ENCODE measurements at places on chromosomes 1 and 21.
A peak's percentile ranks its signal among the peaks of the same experiment; 100 is the strongest.

DNA sequence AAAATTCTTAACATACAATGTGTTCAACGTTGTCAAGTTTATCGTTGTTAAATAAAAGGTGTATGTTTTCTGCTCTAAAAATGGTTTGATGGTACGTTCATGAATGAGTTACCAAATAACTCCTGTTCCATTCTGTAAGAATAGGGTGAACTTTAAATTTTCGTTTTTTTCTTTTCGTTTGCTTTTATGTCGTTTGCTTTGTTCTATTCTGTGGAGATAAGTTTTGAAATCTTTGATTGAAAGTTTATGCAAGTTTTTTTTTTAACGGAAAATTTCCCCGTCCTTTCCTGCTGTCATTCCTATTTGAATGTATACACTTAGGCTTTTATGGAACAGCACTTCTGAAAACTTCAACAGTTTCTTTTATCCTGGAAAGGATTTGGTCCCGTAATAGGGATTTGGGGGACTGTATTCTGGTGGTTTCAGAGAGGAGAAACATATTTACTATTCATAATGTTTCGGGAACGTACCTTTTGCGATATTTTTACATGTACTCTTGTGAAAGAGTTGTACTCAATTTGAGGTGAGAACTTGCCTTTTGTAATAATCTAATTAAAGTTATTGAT lies 1.7 kb downstream of the DR1 start:
- DNase-seq = no peak

DNA sequence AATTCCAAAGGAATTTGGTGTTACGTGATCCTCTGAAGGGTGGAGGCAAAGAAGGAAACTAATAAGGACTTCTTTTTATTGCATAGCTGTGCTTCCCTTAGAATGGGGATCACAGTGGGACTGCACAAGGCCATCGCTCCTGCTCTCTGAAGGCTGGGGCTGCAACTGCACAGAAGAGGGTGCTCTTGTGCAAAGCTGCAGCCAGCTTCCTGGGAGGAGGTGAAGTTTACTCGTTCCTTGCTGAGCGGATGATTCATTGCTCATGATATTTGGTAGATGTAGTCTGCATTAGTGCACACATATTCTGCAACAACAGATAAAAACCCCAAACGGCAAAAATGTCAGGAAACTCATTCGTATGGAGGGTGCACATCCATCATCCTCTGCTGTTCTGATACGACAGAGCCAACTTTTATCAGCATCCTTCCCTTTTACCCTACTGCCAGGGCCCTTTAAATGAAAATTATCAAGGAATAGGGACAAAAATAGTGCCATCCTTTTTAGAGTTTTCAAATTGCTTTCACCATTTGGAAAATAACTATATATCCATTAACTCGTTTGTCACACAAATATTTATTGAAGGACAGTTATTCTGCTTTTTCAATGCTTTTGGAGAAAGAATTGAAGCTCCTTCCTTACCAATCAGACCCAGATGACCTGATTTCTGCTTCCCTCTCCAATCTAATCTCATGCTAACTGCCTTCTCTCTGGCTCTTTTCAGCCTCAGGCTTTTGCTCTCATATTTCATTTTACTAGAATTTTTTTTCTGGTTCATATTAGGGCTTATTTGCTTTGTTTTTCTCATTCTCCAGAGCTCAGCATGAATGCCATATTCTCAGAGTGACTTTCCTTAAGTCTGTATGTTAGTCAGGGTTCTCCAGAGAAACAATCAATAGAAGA lies 263.6 kb downstream of the DUSP10 start:
- DNase-seq = peak; percentile 20

GRCh38 chr1:167427848-167428247 lies 90.5 kb downstream of the CD247 start:
- DNase-seq = no peak

DNA sequence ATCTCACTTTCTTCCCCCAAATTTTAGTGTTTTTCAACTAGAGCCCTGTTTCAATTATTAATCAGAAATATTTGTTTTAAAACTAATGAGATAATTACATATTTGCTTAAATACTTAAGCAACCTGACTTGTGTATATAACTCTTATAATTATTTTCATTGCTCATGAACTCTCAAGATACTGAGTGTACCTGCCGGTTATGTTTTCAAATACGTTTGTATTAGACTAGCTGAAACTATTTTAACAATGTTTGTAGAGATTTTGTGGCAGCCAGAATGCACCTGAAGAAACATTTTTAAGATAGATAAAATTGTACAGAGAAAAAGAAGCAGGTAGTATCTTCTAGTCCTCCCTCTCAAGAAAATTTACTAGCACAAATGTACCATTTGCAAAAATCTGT lies 140.6 kb upstream of the CXADR start:
- no peak for DNase-seq

- DNase-seq = no peak
Observed at GRCh38 chr1:85473390-85473789, 8.4 kb upstream of the DDAH1 start.

DNA sequence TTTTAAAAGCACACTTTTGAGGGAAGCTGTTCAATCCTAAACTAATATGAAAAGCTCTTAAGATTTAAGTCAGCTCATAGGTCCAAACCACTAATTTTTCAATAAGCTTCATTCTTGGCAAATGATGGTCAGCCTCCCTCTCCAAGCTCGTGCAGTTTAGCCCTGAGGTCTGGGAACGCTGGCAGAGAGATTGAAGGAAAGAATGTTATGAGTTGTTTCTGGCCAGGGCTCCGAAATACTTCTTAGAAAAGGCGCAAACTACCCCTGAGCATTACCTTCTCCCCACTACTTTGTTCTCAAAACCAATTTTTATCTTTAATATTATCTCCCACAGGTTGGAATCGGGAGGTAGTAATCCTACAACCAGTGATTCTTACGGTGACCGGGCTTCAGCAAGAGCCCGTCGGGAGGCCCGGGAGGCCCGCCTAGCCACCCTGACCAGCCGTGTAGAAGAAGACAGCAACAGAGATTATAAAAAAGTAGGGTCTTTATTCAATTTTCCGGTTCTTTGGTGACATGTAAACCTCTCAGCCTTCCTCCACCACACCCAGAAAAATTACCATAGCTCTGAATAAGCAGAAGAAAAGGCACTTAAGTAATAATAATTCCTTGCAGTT lies 147.7 kb downstream of the SYT2 start:
- DNase-seq = no peak

GRCh38 chr1:172383536-172383935 lies 36.9 kb upstream of the C1orf105 start:
- DNase-seq = no peak

DNA sequence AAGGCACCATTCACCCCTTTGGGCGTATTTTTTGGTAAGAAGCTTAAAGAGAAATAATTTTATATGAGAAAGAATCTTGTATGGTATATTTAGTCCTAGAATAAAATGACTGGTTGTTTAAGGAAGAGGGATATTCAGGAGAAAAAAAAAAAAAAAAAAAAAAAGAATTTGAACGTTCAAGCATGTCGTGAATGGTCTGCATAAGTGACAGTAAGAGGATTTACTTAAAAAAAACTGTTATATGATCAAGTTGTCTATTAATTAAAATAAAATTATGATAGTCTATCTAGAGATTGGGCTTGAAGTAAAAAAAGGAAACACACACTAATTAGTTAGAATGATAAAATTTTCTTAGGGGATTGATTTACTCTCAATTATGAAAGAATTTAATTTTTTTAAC lies 11.7 kb upstream of the OR14I1 start:
- DNase-seq = no peak

GRCh38 chr1:225460021-225460736 lies 32.3 kb upstream of the LBR start:
- no peak for DNase-seq

DNA sequence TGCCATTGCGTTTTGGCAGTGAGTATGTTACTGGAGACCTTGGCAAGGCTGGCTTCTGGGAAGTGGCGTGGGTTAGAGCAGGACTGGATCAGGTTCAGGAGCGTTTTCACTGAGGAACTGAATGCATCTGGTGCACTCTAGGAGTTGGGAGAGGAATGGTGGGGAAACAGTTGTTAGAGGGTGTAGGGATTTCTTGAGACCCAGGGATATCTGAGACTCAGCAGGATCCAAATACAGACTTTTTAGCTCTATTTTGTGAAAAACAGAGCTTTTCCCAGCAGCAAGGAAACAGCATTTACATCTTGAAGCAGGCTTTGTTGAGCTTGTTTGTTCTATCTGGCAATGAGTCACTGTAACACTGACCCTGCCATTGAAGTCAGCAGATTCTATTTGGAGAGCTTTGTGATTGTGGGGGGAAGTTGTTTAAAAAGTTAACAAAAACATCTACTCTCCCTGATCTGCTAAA lies 56.9 kb upstream of the NRIP1 start:
- DNase-seq = no peak

- DNase-seq = no peak
Observed at GRCh38 chr1:9558271-9558945, 19.1 kb downstream of the SLC25A33 start.

GRCh38 chr1:2105781-2106524 lies 55.7 kb downstream of the PRKCZ start:
- DNase-seq = no peak

DNA sequence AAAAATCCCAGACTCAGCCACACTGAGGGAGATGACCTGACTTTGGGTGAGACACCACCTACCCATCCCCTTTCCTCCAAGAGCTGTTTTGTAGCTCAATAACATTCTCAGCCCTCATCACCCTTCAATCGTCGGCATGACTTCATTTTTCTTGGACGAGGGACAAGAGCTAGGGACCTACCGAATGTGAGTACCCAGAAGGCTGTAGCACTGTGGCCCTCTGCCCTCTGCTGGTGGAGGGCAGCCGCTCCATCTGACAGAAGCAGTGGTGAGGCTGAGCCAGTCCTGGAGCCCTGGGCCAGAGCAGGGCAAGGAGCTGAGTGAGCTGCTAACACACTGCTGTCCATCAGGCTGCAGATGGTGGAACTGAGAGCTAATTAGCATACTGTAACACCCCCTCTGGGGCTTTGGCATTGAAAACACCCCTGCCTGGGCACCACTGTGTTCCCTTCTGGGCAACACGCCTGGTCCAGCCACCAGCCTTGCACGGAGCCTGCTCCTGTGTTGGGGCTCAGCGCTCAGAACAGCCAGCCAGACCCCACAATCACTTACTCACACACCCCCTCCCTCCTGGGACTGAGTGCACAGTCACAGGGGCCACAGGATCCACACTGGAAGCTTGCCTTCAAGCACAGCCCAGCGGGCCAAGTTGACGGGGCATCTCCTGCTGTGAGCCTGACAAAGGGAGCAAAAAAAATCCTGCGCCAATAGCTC lies 18.3 kb upstream of the ALPL start:
- DNase-seq = no peak
